Effector CD4-positive, alpha-beta T cell (primary cell): ENCODE measurements at places on chromosomes 3 and 15.

DNA sequence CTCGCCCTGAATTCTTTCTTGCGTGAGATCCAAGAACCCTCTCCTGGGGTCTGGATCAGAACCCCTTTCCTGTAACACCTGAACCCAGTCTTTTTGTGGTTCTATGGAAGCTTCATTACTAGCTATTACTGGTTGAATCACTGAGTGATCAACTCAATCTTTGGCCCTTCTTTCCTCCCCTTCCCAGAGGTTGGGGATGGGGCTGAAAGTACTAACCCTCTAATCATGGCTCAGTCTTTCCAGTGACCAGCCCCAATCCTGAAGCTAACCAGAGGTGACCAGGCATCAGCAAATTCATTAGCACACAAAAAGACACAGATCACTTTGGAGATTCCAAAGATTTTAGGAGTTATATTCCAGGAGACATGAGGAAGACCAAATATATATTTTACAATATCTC is 39.5 kb downstream of the HERC1 start:
- DNase-seq = no peak

DNA sequence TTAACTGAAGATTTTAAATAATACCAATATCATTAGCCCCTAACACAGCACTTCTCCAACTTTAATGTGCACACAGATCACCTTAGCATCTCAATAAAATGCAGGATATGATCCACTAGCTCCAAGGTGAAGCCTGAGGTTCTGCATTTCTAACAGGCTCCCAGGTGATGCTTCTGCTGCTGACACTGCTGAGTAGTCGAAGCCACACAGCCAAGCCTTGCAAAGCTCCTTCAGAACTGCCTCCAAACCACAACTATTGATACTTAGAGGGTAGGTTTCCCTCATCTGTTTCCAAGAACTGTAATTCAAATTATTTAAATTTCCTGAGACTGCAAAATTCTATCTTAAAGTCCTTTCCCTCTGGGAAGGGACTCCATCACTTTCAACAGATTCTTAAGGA is 3.9 kb downstream of the RIOX2 start:
- no peak for DNase-seq

- no peak for DNase-seq
Measured at GRCh38 chr15:45715528-45715927, 80.7 kb downstream of the SQOR start.

DNA sequence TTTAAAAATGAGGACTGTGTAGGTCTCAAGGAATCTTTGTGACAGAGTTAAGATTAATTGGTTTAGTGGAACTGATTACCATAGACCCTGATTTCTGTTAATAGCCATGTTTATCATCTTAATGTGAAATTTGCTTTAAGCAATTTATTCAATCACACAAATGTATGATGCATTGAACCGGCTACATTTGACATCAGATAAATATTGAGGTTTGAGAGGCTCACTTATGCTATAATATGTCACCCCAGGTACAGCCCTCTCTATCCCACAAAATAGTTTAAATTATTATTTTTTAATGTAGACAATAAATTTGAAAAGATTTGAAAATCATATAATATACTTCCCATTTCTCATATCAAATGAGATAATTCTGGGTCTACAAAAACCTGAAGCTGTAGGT is 413.3 kb downstream of the NAALADL2 start:
- DNase-seq = no peak

DNA sequence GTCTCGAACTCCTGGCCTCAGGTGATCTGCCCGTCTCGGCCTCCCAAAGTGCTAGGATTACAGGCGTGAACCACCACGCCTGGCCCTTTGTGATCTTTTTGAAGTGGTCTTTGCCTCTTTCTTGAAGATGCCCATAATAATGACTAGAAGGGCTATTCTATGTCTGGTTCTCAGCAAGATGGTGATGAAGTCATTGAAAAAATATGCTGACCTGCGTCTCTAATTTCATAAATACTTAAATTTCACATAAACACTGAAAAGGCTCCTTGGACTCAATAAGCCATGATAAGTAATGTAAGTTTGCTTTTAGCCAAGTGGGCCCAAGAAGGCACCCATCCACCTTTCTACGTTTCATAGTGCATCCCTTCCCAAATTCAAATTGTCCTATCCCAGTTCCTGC is 775 bp upstream of the MAPK6 start:
- DNase-seq = no peak

GRCh38 chr3:58567251-58567515 is 10.0 kb downstream of the FAM107A start:
- DNase-seq = no peak

- DNase-seq = no peak
Measured at GRCh38 chr3:157495846-157496245, 7.4 kb downstream of the VEPH1 start.

DNA sequence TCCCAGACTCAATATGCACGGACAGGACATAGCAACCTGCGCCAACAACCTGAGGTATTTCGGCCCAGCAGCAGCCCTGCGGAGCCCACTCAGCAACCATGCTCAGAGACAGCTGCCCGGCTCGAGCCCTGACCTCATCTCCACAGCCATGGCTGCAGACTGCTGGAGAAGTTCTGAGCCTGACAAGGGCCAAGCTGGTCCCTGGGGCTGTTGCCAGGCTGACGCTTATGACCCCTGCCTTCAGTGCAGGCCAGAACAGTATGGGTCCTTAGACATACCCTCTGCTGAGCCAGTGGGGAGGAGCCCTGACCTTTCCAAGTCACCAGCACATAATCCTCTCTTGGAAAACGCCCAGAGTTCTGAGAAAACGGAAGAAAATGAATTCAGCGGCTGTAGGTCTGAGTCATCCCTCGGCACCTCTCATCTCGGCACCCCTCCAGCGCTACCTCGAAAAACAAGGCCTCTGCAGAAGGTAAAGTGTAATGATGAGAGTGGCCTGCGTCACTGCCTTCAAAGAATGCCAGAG is 25.5 kb downstream of the TMEM41A start:
- DNase-seq = no peak

DNA sequence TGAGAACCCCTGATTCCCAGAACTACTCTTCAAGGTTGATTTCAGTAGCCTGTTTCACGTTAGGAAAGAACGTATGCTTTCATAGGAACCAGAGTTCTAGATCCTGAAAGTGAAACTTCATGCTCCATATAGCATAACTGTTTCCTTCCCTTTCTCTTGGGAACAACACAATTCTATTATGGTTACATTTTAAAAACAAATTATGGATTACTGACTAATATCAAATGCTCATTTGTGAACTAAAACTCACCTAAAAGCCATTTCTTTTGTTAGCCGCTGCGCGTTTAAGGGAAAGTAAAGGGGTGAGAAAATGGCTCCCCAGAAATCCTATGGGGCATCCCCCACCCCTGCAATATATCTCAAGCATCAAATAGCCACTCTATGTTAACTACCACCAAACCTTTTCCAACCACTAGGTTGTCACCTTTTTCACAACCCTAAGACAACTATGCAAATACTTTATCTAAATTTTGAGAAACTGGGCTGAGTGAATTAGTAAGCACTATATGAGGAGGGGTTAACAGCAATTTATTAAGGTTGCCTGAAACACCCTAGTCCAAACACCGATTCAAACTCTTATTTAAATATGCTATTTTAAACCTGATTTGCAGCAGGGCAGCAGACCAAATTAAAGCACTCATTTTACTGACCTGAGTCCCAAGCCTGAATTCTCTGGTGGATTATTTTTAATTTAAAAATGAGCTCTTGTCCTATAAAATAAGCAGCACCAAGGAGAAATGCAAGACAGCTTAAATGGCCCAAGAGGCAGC is 2.4 kb downstream of the SIAH2 start:
- peak; percentile 11 for DNase-seq

- DNase-seq = no peak
Measured at GRCh38 chr3:95424279-95424678, 1361.4 kb downstream of the NSUN3 start.

DNA sequence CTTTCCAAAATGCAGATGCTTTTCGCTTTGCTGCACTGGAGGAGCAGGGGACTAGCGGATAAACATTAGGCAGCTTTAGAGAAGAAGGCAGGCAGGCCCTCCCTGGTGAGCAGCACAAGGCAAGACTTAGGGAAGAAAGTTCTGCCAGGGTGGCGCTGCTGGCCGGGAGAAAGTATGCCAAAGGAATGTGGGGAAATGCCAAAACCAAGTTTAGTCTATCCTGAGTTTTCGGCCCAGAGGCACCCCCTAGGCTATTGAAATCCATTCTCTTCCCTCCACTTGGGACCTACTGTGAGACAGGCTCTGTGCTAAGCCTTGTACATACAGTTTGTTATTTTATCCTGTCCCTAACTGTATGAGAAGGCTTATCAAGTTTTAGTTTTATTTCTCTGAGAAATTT is 9.2 kb downstream of the SHC4 start:
- no peak for DNase-seq

DNA sequence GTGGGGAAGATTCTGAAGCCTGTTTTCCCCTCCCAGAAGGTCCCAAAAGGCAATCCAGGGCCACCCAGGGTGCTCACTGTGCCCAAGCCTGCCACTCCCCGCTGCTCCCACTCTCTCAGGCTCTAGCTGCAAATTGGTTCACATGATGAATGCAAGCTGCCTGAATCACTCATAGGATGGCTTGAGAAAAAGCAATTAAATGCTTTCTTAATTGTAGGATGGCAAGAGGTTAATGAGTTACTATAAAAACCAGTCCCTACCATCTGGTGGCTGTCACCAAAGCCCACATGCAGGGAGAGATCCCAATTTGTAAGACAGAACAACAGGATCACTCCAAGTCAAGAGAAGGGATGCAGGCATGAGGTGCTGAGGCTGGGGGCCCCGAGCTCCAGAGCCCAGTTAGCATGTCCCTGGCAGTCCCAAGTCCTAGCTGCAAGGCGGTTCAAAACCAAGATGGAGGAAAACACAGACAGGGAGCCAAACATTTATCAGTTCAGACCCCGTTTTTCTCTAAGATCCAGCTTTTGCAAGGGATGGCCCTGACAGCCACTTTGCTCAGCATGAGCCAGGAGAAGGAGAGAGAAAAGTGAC is 207.1 kb downstream of the UACA start:
- DNase-seq = no peak

DNA sequence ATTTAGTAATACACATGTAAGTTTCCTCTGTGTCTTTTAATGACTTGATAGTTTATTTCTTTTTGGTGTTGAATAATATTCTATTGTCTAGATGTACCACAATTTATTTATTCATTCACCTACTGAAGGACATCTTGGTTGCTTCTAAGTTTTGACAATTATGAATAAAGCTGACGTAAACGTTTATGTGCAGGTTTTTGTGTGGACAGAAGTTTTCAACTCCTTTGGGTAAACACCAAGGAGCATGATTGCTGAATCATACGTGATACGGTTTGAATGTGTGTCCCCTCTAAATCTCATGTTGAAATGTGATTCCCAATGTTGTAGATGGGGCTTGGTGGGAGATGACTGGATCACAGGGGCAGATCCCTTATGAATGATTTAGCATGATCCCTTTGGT is 21.5 kb downstream of the SPESP1 start:
- no peak for DNase-seq

- no peak for DNase-seq
Measured at GRCh38 chr3:70702132-70702531, 389.7 kb upstream of the MDFIC2 start.

- DNase-seq = no peak
Measured at GRCh38 chr3:64110071-64110470, 86.8 kb upstream of the PSMD6 start.

DNA sequence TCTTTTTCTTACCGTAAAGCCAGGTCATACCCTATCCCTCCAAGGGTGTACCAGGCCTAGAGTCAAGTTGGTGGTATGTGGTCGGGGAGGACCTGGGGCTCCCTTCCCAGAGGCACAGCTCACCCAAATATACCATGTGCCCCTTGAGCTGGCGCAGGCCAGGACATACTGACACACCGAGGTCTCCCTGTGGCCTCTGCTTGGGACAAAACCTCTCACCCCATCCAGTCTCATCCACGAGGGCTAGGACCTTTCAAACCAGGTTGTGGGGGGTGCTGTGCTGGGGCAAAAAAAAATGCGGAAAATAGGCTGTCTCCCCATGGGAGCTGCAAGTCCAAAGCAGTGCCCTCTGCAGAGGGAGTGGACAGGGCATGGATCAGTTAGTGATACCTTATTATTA is 22.8 kb downstream of the PTH1R start:
- DNase-seq = no peak

DNA sequence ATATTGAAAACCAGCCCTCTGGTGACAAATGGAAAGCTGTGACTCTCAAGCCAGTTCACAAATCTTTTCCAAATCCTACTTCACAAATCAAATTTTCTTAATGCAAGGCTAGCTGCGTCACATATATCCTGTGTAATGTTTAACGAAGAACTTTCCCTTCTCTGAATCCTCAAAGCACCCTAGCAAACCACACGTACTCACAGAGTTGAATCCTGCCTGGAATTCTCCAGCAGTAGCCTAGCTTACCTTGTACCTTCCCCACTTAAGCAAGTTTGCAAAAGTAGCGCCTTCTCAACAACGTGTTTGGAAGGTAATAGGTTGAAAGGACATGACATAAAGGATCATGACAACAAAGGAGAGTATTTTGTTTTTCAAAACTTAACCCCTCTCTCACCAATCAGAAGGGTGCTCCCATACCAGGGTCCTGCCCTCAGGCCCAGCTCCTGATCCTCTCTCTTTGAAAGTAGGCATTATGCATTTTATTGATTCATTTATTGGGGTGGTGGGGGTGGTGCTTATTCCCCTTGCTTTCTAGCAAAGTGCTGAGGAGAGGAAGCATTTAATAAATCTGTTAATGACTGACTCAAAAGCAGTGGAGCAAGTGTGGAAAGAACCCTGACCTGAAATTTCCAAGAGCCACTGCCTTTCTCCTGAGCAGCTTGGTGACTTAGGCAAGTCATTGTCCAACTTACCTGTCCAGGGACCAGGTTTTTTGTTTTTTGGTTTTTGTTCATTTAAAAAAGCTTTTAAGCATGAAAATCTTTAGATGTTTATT is 531.6 kb downstream of the MECOM start:
- no peak for DNase-seq

- DNase-seq = no peak
Measured at GRCh38 chr3:14823910-14824629, 5.3 kb downstream of the FGD5 start.

DNA sequence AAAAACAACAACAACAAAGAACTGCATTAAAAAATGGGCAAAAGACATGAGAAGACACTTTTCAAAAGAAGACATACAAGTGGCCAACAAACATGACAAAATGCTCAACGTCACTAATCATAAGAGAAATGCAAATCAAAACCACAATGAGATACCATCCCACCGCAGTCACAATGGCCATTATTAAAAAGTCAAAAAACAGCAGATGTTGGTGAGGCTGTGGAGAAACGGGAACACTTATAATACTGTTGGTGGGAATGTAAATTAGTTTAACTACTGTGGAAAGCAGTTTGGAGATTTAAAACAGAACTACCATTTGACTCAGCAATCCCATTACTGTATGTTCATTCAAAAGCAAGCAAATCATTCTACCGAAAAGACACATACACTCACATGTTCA is 15.1 kb downstream of the EIF1B start:
- no peak for DNase-seq

GRCh38 chr15:82621970-82622369 is 25.2 kb downstream of the CPEB1 start:
- no peak for DNase-seq

DNA sequence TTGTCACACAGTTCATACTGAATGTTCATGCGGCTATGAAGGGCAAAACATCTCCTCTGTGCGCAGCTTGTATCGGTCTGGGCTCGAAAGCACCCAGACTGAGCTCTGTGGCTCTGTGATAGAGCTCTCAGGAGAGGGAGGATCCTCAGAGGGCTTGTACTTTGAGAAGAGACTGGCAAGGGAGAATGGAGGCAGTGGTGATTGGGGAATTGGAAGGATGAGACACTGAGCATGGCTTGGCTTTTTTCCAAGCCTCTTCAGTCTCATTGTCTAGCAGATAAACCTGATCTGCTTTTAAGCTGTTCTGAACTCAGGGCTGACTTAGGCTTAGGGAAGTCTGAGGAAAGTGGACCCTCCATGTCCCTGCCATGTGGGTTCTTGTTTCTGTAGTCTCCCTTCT is 43.0 kb downstream of the RAD54L2 start:
- DNase-seq = no peak
